Heart right ventricle (tissue), 16 donors: ENCODE measurements at places on chromosomes 16 and 17. TPM values are rescaled to one million over a fixed set of nuclear protein-coding genes. Genes with fewer than 3 reads are reported as not detected.

ABCA6 gene
- 38.0 TPM for polyA plus RNA-seq

- no peak for DNase-seq
Observed at GRCh38 chr17:3940965-3941698, 23.1 kb downstream of the ATP2A3 start.

DNA sequence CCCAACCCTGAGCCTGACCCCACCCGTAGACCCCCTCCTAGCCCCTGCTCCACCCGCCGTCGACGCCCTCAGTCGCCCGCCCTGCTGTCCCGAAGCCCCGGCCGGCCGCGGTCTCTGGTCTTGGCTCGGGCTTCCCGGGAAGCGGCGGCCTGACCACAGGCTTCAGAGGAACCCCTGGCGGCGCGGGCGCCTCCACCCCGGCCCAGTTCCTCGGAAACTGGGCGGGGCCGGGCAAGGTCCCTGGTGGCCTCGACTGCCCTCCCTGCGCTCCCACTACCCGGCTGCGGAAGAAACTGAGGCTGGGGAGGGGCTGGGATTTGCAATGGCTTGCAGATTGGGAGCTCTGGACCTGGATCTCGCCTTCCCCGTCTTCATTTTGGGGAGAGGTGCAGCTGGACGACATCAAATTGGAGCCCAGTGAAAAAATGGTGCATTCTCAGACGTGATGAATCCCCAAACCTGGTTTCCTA is 692 bp upstream of the SOCS1 start:
- DNase-seq = peak; percentile 63

DNA sequence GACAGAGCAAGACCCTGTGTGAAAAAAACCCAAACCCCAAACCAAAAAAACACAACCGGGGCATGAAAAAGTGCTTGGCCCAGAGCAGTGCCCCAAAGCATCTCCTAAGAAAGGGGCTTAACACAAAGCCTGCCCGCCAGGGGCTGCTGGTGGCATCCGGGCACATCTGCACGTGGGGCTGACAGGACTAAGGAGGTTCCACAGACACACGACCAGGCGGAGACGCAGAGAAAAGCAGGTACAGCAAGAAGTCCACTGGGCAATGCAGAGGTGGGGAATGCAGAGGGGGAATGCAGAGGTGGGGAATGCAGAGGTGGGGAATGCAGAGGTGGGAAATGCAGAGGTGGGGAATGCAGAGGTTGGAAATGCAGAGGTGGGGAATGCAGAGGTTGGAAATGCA is 109.2 kb downstream of the ZNF778 start:
- DNase-seq = no peak

DNA sequence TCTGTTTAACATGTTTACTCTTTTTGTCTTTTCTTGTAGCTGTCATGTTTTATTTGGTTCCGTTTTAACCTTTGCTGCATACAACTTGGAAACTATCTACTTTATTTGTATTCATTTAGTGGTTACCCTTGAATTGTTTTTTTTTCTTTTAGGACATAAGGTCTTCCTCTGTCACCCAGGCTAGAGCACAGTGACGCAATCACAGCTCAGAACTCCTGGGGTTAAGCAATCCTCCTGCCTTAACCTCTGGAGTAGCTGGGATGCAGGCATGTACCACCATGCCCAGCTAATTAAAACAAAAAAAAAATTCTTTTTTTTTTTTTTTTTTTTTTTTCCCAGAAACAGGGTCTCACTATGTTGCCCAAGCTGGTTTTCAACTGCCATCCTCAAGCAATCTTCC is 29.8 kb upstream of the USP43 start:
- DNase-seq = no peak

DNA sequence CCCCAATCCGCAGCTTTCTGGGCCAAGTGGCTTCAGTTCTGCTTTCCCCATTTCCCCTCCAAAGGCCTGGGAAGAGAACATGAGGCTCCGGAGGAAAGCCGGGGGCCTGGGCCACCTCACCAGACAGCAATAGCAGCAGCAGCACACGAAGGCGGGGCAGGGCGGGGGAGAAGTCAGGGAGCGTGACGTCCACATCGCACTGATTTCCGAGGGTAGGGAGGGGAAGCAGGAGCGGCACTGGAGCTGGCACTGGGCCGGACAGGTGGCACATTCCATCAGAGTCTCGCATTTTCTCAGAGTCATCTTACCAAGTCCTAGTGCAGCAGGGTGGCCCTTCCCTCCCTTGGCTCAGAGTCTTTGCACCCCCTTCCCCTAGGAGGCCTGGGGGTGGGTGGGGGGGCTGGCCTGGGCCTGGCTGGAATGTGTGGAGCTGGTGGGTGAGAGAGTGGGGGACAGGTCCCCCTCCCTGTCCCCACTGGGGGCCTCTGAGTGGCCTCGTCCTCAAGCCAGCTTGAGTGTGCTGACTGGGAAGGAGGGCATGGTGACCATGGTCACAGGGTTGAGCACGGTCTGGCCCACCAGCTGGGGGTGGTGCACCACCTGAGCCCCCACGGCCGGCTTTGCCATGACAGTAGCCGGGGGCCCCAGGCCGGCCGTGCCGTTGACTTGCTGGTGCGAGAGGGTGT is 14.3 kb downstream of the MNT start:
- no peak for DNase-seq

C17orf107 gene
- polyA plus RNA-seq = 0.44 TPM

GRCh38 chr17:81071761-81072741 is 37.1 kb downstream of the BAIAP2 start:
- DNase-seq = no peak

DNA sequence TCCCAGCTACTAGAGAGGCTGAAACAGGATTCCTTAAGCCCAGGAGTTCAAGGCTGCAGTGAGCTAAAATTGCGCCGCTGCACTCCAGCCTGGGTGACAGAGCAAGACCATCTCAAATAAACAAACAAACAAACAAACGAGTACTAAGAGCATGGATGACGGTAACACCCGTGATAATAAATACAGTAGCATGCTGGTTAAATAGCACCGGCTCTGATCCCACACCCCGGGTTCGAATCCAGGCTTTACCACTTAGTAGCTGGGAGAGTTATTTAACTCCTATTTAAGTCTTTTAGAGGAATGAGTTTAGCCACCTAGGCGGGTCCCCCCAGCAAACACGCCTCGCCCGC is 301 bp upstream of the METTL22 start:
- no peak for DNase-seq

DNA sequence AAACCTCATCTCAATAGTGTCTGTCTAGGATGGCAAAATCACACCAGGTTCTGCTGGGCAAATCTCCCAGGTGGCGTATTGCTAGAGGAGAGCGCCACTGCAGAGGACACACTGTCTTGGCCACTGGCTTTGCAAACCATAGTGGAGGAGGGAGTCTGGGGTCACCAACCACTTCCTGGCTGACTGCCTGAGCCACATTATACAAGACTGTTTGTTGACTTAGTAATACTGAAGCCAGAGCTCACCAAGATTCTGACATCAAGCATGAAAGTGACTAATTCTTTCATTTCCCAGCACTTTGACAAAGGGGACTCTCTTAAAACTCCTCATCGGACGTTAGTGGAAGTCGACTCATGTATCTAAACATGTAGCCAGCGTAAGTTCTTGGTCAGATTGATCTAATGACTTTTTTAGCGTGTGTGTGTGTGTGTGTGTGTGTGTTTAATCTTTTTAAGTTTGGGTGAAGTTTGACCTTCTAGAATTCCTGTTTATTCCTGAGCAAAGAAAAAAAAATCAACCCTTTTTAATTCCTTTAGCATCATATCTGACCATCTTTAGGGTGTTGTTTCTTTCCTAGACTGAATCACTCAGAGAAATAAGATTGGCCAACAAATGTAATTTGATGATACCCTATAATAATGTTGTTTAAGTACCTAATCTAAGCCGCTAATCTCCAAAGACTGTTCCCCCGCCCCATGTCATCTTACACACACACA is 13.7 kb downstream of the PITPNC1 start:
- peak; percentile 60 for DNase-seq

GRCh38 chr16:24953721-24954120 is 61.4 kb downstream of the ARHGAP17 start:
- DNase-seq = no peak

- no peak for DNase-seq
Observed at GRCh38 chr17:47277921-47278320, 24.3 kb downstream of the ITGB3 start.

- DNase-seq = no peak
Observed at GRCh38 chr16:9123401-9123800, 32.0 kb downstream of the HAPSTR1 start.

CNGB1 gene
- not detected for polyA plus RNA-seq

DNA sequence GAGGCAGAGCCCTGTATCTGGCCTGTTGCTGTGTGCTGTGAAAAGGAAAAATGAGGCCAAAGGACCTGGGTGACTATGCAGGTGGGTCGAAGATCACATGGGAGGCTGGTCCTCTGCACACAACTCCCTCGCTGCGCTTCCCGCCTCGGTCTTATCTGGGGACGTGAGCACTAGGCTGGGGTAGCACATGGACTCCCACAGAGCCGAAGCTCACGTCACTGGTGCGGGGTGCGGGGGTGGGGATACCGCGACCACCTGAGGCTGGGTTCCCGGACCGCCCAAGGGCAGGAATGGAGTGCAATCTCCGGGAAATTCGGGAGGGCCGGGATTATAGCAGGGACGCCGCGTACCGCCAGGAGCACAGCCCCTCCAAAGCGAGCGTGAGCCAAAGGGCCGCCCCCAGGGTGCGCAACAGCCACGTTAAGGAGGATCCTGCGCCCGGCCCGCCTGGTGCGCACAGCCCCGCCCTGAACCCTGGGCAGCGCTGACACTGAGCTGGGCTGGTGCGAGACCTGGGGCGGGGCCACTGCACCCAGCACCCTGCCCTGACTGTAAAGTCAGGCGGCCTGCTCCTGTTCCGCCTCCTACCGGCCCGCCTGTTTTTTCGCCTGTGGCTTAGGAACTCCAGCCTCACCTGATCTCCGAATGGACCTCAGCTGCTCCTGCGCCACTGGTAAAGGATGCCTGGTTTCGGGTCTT is 4.8 kb downstream of the MT1A start:
- peak; percentile 77 for DNase-seq

NACA2 gene
- not detected for polyA plus RNA-seq

CDH15 gene
- not detected for polyA plus RNA-seq

SLC13A2 gene
- not detected for polyA plus RNA-seq

CWC25 gene
- 22.6 TPM for polyA plus RNA-seq

TBC1D3E gene
- polyA plus RNA-seq = 0.03 TPM

DNA sequence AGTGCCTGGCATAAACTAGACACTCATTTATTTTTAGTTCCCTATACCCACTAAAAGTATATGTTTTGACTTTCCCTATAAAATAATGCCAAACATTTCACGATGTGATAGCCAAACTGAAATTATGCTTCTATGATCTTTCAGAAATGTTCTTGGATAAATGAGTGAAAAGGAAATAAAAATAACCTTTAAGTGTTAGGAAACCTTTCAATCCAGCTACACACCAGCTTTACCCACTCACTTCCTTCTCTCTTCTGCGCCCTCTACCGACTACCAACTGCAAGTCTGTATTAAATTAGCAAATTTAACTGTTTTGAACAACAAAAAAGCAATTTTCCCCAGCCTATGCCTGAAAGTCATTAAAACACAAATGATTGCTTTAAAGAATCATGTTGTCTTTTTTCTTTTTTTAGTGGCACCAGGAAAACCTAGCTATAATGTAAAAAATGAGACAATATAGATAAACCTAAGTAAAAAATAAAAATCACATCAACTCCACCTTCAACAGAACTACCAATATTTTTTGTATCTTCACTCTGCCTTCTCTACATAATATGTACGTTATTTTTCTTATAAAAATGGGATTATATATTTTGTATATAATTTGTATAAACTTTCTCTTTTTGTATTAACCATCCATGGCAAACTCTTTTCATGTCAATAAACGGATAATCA is 13.2 kb upstream of the TMEM100 start:
- peak; percentile 54 for DNase-seq

- DNase-seq = no peak
Observed at GRCh38 chr16:68737046-68737729, at the start of gene CDH1. Gene CDH1, plus strand, starts transcription at chr16:68737292. Its CDS starts 124 bp downstream, at chr16:68737416.

DNA sequence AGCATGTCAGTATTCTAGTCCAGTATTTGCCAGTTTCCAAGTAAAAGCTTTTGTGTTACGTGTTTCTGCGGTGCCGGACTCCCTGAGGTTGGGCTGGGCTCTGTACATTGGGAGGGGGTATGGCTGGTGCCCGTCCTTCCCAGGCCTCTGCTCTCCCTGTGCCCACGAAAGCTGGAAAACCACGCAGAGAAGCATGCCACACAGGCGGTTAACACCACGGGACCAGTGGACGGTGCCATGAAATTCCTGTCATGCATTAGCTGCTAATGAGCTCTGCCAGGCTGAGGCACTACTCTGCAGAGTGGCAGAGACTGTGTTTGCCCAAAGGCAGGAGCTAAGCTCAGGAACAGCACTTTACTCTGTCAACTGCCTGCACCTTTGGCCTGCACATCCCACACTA is 8.1 kb downstream of the SMIM5 start:
- peak; percentile 60 for DNase-seq

GRCh38 chr17:17044846-17045561 is 2.7 kb downstream of the MPRIP start:
- no peak for DNase-seq

SDF2 gene
- 16.8 TPM for polyA plus RNA-seq

MT1G gene
- polyA plus RNA-seq = 3.6 TPM

- DNase-seq = no peak
Observed at GRCh38 chr16:50303041-50303604, 36.8 kb downstream of the ADCY7 start.

DNA sequence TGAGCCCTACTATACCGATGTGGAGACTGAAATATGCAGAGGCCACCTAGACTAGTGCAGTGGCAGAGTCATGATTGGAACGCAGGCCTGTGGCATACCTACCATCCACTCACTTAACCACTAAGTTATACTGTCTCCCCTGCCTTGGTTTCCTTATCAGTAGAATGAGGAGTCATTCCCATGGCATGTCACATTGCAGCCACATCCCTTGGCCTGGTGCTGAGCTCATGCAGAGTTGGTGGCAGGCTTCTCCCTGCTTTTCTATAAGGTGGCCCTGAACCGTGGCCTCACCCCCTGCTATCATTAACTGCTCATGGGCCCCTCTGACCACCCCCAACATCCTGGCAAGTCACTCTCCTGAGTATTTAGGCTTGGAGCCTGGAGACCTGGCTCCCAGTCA is 212.5 kb downstream of the KATNIP start:
- DNase-seq = no peak

MLYCD gene
- 25.1 TPM for polyA plus RNA-seq

GRCh38 chr17:79888009-79888540 is 48.8 kb upstream of the CBX4 start:
- DNase-seq = no peak

KIF2B gene
- polyA plus RNA-seq = not detected

- DNase-seq = no peak
Observed at GRCh38 chr16:6684076-6684673, 648.5 kb upstream of the RBFOX1 start.

GRCh38 chr17:28501421-28502284 is 4.5 kb upstream of the FOXN1 start:
- DNase-seq = no peak

TNP2 gene
- not detected for polyA plus RNA-seq
